ENCODE measurements at places on chromosomes 7 and 10.
A peak's percentile ranks its signal among the peaks of the same experiment; 100 is the strongest.

- peak; percentile 96 for ATAC-seq
These were observed 15.1 kb upstream of the CUBN start for GRCh38 chr10:17144757-17145156.

DNA sequence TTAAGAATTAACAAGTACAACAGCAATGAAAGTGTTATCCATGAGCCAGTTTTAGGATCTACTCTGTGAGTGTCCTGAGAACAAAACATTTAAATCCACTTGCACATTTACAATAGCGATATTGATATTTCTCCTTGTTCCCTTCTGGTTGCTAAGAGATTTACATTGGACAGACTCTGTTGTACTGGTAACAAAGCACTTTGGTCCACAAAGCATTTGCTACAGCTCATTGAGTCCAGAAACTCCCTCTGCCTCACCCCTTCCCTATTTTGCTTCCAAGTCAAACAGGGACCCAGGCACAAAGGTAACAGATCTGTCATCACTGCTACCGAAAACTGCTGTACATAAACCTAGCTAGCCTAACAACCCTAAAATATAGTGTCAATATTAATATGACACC is 2.1 kb downstream of the ANK3 start:
- peaks cover 16% of the 10 kb centered on the region for H3K4me1 ChIP-seq
- peaks cover 22% of the 10 kb centered on the region for H3K36me3 ChIP-seq
- H3K27ac ChIP-seq: no peak overlapping the region
- ATAC-seq: no peak
- no peaks in the 10 kb centered on the region for H3K27me3 ChIP-seq

DNA sequence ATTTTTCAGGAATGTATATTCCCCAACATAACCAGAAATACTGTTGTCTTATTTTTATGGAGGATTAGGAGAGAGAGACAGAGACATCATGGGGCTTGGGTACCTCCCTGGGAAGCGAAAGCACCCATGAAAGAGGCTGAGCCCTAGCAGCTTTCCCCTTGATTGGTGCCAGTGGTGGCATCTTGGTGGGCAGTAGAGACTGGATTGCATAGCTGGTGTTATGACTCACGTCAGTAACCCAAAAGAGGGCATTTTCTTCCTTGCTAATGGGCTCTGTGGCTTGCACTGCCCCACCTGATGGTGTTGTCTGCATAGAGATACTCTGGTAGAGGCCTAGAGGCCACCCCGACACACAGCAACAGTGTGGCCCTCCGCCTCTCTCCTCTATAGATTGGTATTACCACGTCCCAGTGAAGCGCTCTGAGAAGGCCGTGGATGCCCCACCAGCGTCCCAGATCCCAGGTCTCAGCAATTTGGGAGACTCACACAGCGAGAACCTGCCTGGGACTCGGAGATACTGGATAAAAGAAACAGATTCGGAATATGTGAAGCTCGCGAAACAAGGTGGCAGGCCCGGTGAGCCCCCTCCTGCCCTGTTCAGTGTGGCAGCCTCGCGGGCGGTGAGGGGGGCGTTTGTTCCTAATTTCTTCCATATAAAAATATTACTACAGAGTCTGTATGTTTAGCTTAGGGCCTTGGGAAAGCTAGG is 5.8 kb downstream of the C7orf57 start:
- peak; percentile 43 for ATAC-seq
- H3K4me1 ChIP-seq: peaks cover 26% of the 10 kb centered on the region
- peak overlapping the region; percentile 91 for H3K27ac ChIP-seq
- H3K36me3 ChIP-seq: no peaks in the 10 kb centered on the region
- peaks cover 9% of the 10 kb centered on the region for H3K27me3 ChIP-seq

- H3K4me1 ChIP-seq: peaks cover 18% of the 10 kb centered on the region
- no peaks in the 10 kb centered on the region for H3K27me3 ChIP-seq
- ATAC-seq: no peak
- H3K36me3 ChIP-seq: peaks cover 65% of the 10 kb centered on the region
- H3K4me3 ChIP-seq: peak overlapping the region; percentile 92
These were observed 132.1 kb downstream of the NRBF2 start for GRCh38 chr10:63265222-63265617.

DNA sequence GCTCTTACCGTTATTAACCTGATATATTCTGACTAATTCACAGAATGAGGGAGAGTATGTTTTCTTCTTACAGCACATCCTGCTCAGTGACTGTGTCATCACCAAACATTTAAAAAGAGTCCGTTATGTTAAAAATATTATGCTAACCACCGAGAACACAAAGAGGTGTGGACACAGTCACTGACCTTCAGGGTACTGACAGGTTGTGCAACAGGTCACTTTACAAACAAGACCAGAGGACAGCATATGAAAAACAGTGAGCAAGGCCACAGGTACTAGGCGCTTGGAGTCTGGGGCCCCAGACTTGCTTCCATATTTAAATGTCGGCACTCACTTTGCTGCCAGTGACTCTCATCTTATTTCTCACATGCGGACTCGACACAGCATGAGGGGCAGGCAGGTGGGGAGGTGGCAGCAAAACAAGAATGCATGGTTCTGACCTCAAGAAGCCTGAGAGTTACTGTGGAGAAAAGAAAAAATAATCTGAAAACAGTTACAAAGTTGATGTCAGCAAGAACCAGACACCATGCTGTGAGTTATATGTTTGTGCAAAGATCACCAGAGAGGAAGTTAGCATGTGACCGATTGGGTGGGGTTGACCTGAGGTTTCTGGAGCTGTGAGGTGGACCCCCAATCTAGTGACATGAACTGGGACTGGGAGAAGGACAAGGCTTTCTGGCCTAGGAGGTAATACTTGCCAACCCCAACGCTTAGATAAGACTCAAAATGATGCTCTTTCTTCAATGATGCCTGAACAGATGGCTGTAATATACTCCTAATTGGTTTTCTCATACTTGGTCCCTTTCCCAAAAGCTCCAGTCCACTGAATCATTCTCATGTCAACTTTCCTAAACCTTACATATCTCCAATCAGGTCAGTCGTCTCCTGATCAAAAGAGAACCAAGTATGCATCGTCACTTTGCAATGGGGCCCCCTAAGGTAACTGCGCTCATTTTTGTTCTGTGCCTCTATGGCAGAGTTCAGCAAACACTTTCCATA is 102.4 kb downstream of the HIPK2 start:
- H3K36me3 ChIP-seq: peaks cover 42% of the 10 kb centered on the region
- peak; percentile 11 for ATAC-seq
- peak overlapping the region; percentile 51 for H3K4me3 ChIP-seq

GRCh38 chr7:54969208-54969967 is 49.4 kb upstream of the EGFR start:
- no peak for ATAC-seq
- H3K4me3 ChIP-seq: no peak overlapping the region
- H3K27me3 ChIP-seq: peaks cover 23% of the 10 kb centered on the region
- H3K4me1 ChIP-seq: no peaks in the 10 kb centered on the region

- H3K36me3 ChIP-seq: no peaks in the 10 kb centered on the region
- H3K4me3 ChIP-seq: no peak overlapping the region
- no peaks in the 10 kb centered on the region for H3K4me1 ChIP-seq
- ATAC-seq: no peak
- H3K27me3 ChIP-seq: peaks cover 4% of the 10 kb centered on the region
These were observed 225.8 kb upstream of the FAM3C start for GRCh38 chr7:121621937-121622336.

- no peaks in the 10 kb centered on the region for H3K4me1 ChIP-seq
- no peaks in the 10 kb centered on the region for H3K36me3 ChIP-seq
- H3K4me3 ChIP-seq: no peak overlapping the region
- H3K27me3 ChIP-seq: peaks cover 20% of the 10 kb centered on the region
- H3K27ac ChIP-seq: no peak overlapping the region
These were observed 746.0 kb upstream of the CELF2 start for GRCh38 chr10:10271639-10272192.

Measured in activated T-helper 17 cell treated with anti-CD3 and anti-CD28 coated beads, Interleukin-2, amount 50 U/mL, for 72 hours (primary cell).